ENCODE measurements at places on chromosomes 3 and 15.

DNA sequence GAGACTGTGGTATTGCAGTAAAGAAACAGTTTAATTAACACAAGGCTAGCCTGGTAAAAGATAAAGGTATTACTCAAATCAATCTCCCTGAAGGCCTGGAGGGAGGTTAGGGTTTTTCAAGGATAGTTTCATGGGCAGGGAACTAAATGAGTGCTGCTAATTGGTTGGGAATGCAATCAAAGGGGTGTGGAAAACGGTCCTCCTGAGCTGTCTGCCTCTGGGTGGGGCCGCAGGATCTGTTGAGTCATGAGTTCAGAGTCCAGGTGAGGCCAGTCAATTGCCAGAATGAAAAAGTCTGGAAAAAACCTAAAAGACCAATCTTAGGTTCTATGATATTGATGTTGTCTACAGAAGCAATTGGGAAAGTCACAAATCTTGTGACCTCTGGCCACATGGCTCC, 293.2 kb downstream of the MCTP2 start:
- no peak for DNase-seq

DNA sequence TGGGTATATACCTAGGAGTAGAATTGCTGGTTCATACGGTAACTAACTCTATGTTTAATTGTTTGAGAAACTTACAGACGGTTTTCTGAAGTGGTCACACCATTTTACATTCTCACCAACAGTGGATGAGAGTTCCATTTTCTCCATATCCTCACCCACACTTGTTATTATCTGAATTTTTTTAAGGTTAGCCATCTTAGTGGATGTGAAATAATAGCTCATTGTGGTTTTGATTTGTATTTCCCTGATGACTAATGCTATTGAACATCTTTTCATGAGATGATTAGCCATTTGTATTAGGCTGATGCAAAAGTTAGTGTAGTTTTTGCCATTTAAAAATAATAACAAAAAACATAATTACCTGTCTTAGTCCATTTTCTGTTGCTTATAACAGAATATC, 18.6 kb downstream of the CSTA start:
- no peak for DNase-seq

GRCh38 chr3:132629928-132630327, 29.7 kb downstream of the ACAD11 start:
- DNase-seq, result no peak

- DNase-seq, result peak; percentile 62
Observed at GRCh38 chr3:56915966-56916586, 114.3 kb upstream of the ARHGEF3 start.

DNA sequence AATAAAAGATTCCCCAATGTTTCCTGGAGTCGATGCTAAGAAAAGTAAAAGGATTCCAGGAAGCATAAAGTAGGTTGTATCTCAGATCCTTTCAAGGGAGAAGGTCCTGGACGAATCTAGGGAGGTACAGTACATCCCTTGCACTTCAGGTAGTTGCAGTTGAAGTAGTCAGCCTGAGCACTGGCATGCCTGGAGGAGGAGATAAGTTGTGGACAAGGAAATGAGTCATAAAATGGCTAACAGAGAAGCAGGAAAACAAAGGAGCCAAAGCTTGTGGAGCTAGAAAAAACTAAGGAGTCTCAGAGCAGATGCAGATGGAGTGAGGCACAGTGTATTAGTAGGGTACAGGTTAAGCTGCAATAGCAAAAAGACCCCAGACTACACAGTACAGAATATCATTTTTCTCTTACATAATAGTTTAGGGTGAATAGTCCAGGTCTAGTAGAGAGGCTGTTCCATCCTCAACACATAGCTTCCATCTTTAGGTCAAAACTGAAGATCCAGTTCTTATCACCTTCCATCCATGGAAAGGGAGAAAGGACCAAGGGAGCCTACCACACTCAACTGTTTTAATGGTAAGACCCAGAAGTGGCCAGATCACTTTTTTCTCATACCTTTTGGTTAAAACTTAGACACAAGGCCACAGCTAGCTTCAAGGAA, 41.3 kb downstream of the COL6A5 start:
- DNase-seq, result no peak

GRCh38 chr3:172751175-172751704, 714 bp downstream of the ECT2 start:
- DNase-seq, result no peak

DNA sequence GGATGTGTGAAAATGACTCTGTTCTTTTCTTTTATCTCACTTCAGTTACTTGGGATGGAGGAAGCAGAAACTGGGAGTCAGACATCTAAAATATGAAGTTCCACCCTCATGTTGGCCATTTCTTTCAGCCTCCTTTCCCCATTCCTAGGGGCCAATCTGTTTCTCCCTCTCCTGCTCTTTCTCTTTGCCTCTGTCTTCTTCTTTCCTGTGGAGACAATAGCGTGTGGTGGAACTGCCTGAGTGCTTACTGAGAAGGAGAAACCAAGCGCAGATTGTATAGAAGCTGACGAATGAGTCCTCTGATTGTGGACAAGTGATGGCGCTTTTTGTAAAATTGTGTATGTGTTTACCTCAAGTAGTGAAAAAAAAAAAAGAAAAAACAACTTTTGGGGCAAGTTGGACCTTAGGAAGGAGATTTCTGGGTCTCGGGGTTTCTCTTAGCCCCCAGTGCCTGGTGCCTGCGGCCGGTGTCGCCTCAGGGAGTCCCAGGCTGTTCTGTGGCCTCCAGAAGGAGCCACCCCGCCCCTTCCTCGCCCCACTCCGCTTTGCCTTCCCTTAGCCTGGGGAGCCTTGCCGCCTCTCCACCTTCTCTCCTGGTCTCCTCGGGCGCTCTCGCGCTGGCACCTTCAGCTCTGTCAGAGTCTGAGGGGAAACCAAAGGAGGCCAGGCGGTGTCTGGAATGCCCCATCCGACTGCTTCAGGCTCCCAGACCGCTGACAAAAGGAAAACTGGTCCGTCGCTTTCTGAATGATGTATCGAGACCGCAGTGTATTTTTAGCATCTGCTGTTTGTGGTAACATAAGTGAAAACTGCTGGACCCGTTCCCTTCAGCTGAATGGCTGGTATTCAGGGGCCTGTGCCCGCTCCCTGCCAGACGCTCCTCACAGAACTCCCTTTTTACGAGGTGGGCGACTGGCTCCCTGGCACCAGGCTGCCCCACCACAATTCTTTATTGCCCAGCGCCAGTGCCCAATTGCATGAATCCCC, 30.1 kb downstream of the SCG5 start:
- no peak for DNase-seq

DNA sequence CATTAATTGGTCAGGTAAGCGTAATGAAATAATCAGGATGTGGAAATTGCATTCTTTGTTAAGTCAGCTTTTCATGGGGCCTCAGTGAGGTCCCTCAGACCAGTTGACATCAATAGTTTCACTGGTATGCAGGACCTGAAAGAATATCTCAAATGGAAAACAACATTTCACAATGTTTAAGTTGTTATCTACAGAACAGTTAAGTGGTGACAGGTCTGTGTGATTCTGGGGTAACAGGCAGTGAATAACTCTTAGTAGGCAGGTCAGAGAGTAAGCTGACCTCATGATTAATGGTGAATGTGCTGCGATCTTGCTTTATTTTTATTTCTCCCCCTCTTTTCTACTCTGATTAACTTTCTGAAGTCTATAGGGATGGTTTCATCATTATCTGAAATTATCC, 28.9 kb upstream of the ACP3 start:
- no peak for DNase-seq

DNA sequence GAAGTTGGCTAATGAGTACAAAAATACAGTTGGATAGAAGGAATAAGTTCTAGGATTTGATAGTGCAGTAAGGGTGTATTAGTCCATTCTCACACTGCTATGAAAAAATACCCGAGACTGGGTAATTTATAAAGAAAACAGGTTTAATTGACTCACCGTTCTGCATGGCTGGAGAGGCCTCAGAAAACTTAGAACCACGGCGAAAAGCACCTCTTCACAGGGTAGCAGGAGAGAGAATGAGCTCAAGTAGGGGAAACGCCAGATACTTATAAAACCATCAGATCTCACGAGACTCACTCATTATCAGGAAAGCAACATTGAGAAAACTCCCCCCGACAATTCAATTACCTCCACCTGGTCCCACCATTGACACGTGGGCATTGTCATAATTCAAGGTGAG, 483.3 kb downstream of the TUSC7 start:
- DNase-seq, result no peak

DNA sequence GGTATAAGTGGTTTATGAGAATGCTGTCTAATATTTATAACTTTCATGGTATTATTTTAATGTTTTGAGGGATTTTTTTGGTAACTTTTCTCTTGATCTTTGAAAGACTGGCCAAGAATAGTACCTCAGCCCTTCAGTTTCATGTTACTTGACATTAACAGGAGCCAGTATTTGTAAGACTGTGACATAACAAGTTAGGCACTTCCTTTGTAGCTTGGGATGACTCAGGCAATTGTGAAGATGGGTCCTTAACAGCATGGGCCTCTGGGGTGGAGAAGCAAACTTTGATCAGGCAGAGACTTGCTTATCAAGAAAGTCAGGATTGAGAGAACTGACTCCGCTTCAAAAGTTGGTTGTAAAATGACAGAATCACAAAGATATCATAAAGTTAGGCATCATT, 9.5 kb downstream of the LRRC49 start:
- no peak for DNase-seq

- no peak for DNase-seq
Observed at GRCh38 chr15:87817553-87817952, 439.0 kb downstream of the NTRK3 start.

GRCh38 chr15:65533057-65533756, 2.9 kb downstream of the HACD3 start:
- DNase-seq, result no peak

GRCh38 chr15:56963126-56963525, 44.7 kb downstream of the TCF12 start:
- no peak for DNase-seq

- DNase-seq, result no peak
Observed at GRCh38 chr3:104176706-104177105, 1190.0 kb upstream of the ALCAM start.
